Lower leg skin (tissue), 4 donors: ENCODE measurements at places on chromosomes 5 and 9. TPM values are rescaled to one million over a fixed set of nuclear protein-coding genes. Genes with fewer than 3 reads are reported as not detected.
A peak's percentile ranks its signal among the peaks of the same experiment; 100 is the strongest.

DNA sequence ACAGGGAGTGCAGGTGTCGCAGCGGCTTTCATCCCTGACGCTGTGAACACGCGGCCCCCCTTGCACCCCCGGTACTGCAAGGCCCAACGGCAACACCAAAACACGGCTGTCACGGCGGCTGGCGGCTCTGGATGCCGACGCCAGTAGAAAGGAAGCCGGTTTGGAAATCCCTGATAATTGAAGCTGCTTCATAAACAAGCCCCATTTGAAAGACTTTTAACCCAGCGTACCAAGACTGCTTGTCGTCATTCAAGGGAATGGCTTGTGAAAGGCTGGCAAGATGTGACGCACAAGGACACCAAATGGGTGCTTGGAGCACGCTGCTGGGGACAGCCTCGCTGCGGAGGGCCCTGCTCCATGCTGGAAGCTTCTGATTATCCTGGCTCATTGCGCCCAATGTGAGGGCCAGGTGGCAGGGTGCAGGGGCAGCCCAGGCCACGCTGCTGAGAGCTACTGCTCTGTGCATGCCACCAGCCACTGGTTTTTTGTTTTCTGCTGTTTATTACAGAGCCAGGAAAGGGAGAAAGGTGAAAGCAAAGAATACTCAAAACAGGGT lies 63.1 kb downstream of the GTF3C4 start:
- DNase-seq: no peak

GRCh38 chr5:177071666-177072385 lies 14.9 kb upstream of the FGFR4 start:
- peak; percentile 83 for DNase-seq

GRCh38 chr9:130780415-130780814 lies 54.6 kb upstream of the ABL1 start:
- DNase-seq: no peak

DNA sequence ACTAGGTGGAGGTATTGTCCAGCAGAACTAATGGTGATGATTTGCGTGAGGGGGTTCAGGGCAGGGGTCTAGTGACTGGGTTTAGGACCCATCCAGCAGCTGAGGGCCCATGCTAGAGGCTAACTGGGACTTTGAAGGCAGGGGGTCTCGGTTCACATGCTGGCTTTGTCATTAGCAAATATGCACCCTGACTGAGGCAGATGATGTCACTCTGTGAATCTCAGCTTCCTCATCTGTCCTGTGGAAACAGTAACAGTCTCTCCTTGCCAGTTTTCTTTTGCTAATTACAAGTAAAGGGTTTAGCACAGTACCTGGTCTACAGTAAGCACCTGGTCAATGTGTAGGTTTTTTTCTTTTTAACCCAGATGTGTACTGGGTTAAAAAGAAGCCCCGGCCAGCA lies 5.2 kb downstream of the SH2D3C start:
- no peak for DNase-seq

DNA sequence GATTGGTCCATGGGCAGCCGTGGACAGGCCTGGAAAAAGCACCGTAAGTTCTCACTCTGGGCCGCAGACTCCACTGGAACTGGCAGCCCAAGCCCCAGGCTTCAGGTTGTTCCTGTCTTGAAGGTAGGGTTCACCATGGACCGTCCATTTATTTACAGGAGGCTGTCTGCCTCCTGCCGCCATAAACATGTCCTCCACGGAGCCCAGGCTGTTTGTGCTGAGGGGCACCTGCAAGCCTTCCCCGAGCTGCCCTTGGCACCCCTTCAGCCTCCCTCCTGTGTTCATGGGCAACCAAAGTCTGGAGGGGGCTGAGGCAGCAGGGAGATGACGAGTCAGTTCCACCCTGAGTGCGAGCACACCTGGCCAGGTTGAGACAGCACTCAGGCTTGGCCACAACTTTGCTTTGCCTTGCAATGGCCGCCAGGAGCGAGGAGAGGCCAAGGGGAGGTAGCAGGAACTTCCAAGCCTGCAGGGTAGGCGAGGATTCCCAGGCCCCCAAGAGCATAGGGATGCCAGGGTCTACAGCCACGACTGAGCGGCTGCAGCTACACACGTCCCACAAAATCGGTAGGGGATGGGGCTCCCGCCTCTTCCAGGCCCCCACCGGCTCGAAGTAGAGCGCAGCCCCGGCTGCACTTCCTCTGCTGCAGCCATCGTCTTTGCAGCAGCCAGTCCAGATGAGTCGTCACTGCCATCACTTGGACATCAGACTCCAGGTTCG lies 1625.6 kb upstream of the ACO1 start:
- no peak for DNase-seq

GRCh38 chr9:96021551-96022444 lies 146.3 kb downstream of the ERCC6L2 start:
- DNase-seq: no peak

- no peak for DNase-seq
Measured at GRCh38 chr9:3699883-3700282, 174.1 kb upstream of the RFX3 start.

DNA sequence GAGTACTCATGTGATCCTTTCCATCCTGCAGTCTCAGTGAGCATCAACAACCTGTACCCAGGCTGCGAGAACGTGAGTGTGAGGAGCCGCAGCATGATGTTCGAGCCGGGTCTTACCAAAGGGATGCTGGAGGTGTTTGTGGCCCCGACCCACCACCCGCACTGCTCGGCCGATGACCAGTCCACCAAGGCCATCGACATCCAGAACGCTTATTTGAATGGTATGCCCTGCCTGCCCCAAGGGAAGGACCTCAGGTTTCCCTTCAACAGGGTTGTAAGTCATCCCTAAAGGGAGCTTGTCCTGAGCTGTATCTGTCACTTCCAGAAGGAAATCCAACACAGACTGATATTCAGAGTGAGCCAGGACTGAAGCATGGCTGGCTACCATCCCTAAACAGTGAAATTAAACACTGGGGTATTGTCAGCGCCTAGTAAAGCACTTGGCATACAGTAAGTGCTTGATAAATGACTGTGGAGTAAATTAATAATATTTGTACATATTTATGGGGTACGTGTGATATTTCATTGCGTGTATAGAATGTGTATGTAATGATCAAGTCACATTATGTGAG lies 39.3 kb upstream of the CTSL start:
- no peak for DNase-seq

DNA sequence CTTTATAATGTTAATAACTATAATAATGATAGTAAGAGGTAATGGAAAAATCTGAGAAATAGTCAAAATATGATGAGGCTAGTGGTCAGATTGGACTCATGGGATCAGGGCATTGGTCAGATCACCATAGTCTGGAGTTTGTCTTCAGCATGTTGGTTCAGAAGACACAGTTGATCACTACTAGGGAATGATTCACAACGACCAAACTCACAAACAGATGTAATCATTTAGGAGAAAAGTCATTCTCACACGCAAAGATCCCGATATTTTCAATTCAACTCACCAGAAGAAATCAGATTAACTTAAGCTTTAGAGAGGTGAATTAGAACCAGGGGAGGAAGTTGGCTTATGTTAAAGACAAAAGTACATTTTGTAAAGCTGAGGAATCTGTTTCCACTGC lies 131.8 kb downstream of the LURAP1L start:
- no peak for DNase-seq

GRCh38 chr5:10319202-10319851 lies 11.6 kb upstream of the CMBL start:
- DNase-seq: no peak

DNA sequence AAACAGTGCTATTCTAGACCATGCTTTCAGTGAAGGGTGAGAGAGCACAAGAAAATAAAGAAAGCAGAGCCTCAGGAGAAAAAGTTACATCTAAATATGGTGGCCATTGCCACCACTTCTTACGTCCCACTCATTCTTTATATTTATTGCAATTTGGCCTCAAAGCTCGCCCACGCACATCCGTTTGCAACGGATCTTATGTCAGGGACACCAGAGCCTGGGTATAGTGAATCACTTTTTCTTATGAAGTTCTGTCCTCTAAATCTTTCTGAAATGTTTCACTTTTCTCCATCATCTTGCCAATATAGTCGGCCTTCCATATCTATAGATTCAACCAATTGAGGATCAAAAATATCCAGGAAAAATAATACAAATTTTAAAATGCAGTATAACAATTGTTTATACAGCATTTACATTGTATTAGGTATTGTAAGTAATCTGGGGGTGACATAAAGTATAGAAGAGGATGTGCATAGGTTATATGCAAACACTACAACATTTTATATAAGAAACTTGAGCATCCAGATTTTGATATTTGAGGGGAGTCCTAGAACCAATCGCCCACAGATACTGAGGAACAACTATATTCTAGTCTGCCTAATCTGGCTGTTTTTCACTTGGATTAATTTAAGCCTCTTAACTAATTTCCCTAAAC lies 35.2 kb downstream of the GOLPH3 start:
- DNase-seq: no peak

DNA sequence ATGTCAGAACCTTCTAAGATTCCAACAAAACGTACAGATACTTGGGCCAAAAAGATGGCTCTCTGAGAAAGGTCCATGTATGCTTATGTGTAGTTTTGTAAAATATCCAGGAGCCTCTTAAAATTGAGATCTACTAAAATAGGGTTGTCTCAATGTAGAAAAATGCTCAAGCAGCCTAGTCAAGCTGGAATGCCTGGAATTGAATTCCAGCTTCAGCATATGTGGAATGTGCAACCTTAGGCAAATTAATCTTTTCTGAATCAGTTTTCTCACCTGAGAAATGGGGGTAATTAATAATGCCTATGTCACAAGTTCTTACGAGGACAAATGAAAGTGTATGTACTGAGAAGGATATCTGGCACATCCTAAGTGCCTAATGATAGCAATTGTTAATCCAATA lies 662.4 kb downstream of the DTWD2 start:
- no peak for DNase-seq

- no peak for DNase-seq
Measured at GRCh38 chr9:118836891-118837290, 532.3 kb downstream of the BRINP1 start.

GRCh38 chr5:176884571-176884890 lies 14.6 kb downstream of the HK3 start:
- DNase-seq: no peak

DNA sequence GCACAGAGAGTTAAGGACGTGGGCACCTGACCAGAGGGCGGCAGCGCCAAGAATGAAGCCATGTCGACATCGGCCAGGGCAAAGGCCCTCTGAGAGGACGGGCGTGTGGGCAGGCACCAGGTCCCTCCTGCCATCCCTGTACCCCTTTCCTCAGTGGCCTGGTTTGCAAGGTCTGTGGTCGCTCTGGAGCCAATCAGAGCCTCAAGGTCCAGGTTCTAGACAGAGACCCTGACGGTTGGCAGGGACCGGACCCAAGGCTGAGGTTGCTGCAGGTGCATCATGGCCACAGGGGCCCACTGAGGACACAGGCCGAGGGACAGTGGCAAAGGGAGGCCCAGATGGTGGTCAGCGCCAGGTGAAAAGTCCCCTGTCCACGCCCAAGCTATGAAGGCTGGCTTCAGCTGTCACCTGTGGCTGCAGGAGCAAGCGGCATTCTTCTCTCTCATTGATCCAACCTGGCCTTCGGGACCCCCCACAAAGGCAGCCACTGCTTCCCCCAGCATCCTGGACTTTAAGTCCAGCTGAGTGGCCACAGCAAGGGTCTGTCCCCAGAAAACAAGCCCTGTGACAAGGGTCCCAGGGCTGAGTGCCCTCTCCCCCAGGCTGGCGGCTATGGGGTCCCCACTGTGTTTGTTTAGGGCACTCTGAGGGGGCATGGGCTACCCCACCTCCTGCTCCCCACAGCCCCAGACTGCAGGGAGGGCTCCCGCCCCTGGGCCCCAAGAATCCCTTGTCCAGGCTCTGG lies 48.9 kb downstream of the VAV2 start:
- DNase-seq: no peak

DNA sequence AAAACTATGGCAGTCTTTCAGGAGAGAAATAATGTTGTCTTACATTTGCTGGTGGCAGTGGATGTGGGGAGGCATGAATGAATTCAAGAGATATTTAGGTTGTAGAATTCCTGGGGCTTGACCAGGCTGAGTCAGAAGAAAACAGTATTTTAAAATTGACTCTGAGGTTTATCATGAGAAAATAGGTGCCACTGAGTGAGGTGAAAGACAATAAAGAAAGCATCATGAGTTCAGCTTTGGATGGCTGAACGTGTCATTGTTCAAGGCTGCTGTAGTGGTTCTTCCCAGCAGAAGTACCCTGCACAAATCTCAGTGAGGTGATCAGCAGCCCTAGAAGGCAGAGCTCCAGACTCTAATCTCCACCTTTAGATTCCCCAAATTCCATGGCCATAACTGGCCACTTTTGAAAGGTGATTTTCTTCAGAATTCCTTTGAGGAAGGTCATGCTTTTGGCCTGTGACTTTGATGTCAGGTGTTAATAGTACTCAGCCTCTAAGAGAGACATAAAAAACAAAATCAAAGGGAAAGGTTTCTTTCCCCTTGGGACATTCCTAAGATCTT lies 395.4 kb downstream of the NTRK2 start:
- no peak for DNase-seq

- no peak for DNase-seq
Measured at GRCh38 chr9:27304521-27304920, 7.6 kb upstream of the EQTN start.

- DNase-seq: no peak
Measured at GRCh38 chr5:77394064-77394715, 97.9 kb downstream of the WDR41 start.

- DNase-seq: no peak
Measured at GRCh38 chr5:163772241-163772640, 266.8 kb downstream of the MAT2B start.

DNA sequence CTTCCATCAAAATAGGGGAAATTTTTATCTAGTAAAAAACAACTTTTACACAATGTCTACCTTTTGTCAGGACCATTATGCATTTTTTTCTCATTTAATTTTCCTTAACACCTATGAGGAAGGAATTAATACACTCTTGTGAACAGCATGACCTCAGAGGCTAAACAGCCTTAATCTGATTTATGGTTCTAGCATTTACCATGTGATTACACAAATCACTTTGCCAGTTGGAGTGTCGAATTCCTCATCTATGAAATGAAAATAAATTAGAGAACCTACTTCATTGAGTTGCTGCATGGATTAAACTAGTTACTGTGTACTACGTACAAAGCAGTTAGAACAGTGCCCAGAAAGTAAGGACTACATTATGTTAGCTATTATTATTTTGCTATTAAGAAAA lies 187.7 kb upstream of the MPDZ start:
- no peak for DNase-seq

DNA sequence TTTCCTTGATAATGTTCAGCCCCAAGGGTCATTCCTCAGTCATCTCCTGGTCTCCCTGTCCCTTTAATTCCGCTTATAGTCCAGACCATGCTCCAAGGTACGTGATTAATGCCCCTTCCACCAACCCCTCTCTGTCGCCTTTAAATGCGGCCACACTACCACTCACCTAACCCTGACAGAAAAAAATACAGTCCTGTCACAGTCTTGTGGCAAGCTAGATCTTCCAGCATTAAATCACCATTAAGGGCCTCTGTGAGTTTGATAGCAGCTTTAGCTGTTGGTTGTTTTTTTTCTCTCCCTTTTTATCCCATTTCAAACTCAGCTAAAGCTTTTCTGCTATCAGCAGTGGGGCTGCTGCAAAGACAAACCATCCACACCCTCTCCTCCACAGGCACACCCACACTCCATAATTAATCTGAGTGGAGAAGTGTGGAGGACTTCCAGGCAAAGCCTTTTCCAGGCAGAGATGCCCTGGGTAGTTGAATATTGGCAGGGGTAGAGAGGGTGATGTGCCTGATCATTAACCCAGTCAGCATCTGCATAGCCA lies 522.7 kb upstream of the CLINT1 start:
- DNase-seq: no peak

Gene GDF9
- total RNA-seq: 0.42 TPM

Gene INSL6
- not detected for total RNA-seq

Gene FOXD4L5
- total RNA-seq: not detected

Gene GRXCR2
- total RNA-seq: 0.46 TPM

Gene SPARC
- total RNA-seq: 209 TPM

Gene SOHLH1
- total RNA-seq: not detected

Gene SLC1A3
- 12.1 TPM for total RNA-seq

Gene LAMC3
- total RNA-seq: 9.1 TPM
